ENCODE measurements at places on chromosomes 4 and X. TPM values are rescaled to one million over a fixed set of nuclear protein-coding genes. Genes with fewer than 3 reads are reported as not detected.

GRCh38 chr4:76194325-76194724, 19.3 kb downstream of the SCARB2 start:
- no peak for DNase-seq

- no peak for DNase-seq
Observed at GRCh38 chr4:19880206-19880605, 371.5 kb upstream of the SLIT2 start.

GYPB gene
- not detected for polyA plus RNA-seq

- DNase-seq: no peak
Observed at GRCh38 chr4:60241866-60242265, 958.3 kb upstream of the ADGRL3 start.

- DNase-seq: no peak
Observed at GRCh38 chr4:138499627-138500026, 257.5 kb upstream of the SLC7A11 start.

GRCh38 chr4:123755655-123756054, 359.1 kb downstream of the SPRY1 start:
- no peak for DNase-seq

JAKMIP1 gene
- not detected for polyA plus RNA-seq

DNA sequence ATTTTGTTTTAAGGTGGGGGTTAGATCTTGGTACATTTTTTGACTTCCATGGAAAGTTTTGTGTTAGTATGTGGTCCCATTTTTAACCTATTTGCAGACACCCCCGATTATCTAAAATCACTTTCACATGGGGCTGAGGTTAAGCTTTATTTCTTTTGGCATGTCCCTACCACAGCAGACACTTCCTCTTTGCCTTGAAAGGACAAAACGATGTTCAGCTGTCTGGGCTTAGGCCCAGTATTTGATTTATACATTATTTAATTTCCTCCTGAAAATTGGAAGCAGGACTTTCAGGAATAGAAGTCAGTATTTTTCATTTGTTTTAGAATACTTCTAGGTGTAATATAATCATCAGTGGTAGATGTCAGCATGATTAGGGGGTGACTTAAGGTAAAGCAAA, 112.4 kb upstream of the SPRY1 start:
- DNase-seq: no peak

- DNase-seq: no peak
Observed at GRCh38 chr4:128393101-128393704, 105.6 kb upstream of the PGRMC2 start.

CXCL1 gene
- not detected for polyA plus RNA-seq

GRCh38 chr4:28774344-28774743, 1913.7 kb downstream of the STIM2 start:
- no peak for DNase-seq

SSX4 gene
- polyA plus RNA-seq: not detected

- DNase-seq: no peak
Observed at GRCh38 chr4:71449040-71449439, 110.2 kb downstream of the SLC4A4 start.

XAGE2 gene
- not detected for polyA plus RNA-seq

GABRG1 gene
- polyA plus RNA-seq: not detected

DNA sequence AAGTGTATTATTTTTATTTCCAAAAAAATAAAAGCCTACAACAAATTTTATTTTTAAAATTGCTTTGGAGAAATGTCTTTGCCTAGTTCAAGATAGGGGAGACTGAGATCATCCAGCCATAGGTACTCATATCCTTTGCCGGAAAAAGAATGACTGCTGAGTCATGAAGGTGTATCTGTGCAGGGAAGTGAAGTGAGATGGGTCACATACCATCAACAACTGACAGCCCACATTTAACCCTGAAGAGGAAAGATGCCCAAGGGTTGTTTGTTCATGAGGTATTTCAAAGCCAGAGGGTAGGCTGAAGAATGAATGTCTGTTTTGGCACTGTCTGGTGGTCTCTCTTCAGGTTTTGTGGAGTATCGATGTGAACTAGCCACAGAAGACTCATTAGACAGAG, 106.7 kb upstream of the TTC29 start:
- DNase-seq: no peak

GRCh38 chrX:118207831-118208453, 91.3 kb upstream of the KLHL13 start:
- DNase-seq: no peak

IRS4 gene
- not detected for polyA plus RNA-seq

DNA sequence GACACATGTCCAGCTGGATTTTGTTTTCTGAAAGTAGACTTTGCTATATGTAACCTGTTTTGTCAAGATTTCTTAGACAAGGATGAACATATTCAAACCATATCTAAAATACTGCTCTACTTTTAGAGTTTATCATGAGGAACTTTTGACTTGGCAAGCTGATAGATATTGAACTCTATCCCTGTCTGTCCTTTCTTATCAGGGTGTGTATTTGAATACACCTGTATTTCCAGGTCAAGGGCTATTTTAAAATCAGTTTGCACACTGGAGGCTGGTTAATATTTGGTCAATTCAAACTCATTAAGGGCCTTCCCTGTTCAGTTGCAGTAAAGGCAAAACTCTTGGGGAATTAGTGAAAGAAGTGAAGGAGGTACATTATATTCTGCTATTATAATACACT, 2.3 kb downstream of the CDS1 start:
- DNase-seq: no peak

CT45A5 gene
- not detected for polyA plus RNA-seq

DNA sequence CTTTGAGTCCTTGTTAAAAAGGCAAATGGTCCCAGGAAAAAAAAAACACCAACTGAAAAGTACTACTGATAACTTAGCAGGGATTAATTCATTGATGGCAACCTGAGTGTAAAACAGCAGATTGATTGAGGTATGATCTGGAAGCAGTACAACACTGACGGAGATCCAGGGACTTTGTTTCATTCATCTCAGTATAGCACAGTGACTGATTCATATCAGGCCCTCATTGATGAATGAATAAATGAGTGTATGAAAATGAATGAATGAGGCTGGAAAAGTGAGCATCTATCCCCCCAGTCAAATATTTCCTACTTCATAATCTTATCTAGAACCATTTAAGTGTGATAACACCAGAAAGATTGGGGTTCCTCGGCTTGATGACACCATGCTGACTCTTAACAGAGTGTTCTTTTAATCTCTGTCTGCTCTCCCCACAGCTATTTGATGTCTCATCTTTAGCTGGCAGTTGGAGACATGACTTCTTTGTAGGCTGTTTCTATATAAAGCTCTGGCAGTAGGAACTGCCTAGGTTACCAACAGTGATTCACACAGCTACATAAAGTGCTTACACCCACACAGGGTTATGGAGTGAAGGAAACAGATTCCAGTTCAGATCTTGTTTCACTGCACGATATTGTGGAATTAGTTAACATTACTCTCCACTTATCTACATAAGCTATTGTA, 18.6 kb upstream of the RNF128 start:
- DNase-seq: no peak

RPS6KA6 gene
- polyA plus RNA-seq: not detected

DNA sequence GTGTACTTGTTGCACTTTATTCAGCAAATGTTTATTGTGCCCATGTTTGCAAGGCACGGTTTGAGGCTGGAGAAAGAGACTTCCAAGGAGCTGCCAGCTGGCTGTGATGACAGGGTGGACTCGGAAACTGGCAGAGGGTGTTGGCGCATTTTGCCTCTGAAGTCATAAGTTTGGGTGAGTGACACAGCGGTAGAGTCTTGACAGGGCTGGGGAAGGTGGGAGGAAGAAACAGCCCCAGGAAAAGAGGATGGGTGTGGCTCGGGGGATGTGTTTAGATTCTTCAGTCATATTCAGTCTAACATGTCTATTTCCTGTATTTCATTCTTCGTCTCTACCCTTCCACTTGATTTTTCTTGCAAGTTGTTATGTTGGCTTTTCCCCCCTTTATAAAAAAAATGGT, 77.0 kb upstream of the STOX2 start:
- no peak for DNase-seq

DTHD1 gene
- polyA plus RNA-seq: not detected

- no peak for DNase-seq
Observed at GRCh38 chr4:86569103-86569870, 24.8 kb upstream of the PTPN13 start.

GRCh38 chr4:143089291-143089690, 95.4 kb upstream of the USP38 start:
- DNase-seq: no peak

DNA sequence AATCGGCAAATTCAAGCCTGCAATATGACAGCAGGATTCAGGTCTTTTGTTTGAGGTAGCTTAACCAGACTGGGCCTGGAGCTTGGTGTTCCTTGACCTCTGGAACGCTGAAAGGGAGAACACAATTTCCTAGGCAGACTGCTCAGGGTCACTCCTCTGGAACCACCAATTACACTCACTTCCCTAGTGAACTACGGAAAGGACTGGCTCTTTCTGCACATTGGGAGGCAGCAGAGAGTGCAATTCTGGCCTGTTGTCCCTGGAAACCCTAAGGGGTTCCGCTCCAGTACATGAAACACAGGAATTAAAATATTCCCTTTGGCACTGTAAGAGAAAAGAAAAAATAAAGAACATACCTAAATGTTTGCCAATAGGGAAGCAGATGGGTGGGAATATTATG, 58.6 kb downstream of the GPC3 start:
- no peak for DNase-seq

DKK2 gene
- not detected for polyA plus RNA-seq

ADGRA3 gene
- 0.60 TPM for polyA plus RNA-seq

DNA sequence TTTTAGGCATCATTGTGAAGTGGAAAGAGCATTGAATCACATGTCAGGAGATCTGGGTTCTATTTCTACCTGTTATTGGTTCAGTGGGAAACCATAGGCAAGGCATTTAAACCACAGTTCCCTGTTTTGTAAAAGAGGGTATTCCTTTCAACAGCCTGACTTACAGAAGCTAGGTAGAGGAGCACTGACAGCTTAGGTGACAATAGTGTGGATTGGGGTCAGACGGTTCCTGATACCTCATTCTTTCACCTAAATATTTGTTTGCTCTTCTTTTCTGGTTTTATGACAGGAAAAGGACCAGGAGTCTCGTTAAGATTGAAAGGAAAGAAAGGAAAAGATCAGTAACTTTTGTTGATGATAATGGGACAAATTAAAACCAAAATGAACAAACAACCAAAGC, 15.9 kb upstream of the PDLIM5 start:
- no peak for DNase-seq

DNA sequence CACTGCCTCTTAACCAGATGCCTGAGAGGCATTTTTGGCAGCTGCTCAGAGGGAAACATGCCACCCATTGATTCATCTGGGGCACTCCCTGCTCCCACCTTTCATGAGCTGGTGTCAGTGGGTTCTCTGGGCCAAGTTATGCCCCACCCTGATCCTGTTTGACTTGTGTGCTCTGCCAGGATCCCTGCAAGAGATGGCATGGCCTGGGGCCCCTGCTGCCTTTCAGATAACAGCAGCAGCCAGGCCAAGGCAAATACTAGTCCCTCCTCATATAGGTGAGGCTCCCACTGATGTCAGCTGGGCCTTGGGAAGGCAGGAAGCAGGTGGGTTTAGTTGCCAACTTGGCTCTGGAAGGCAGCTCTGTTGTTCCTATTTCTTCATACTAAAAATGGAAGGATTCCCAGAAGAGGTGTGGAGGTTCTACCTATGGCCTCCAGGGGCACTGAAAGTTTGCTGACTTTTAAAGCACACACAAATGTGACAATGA, 192.9 kb upstream of the RBPJ start:
- DNase-seq: no peak

TNIP2 gene
- polyA plus RNA-seq: 33.6 TPM

GRCh38 chr4:48967631-48968030, 18.4 kb upstream of the CWH43 start:
- DNase-seq: no peak

ODAPH gene
- polyA plus RNA-seq: not detected

GRCh38 chrX:99172958-99173357, 1237.1 kb downstream of the PCDH19 start:
- no peak for DNase-seq

Data from naive thymus-derived CD4-positive, alpha-beta T cell (primary cell).